ENCODE measurements at places on chromosomes 3 and 15.

GRCh38 chr3:10468613-10469354, 36.6 kb downstream of the ATP2B2 start:
- DNase-seq = no peak

DNA sequence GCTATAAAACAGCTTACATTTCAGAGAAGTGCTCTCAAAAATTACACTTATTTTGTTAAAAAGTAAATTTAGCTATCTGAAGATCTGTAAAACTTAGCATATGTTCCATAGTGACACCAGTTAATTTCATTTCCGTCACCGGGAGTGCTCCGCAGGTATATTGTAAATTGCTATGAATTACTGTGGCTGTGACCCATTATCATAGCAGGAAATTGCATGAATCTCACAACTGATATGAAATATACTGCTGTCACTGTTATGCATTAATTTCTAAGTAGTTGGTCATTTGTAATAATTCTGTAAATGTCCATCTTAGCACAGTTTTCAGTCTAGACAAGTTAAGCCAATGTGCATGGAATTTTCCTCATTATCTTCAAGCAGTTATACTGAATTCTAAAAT, 91.2 kb downstream of the EPHA3 start:
- DNase-seq = no peak

- no peak for DNase-seq
Measured at GRCh38 chr3:69092030-69092516, 7.3 kb downstream of the ARL6IP5 start.

DNA sequence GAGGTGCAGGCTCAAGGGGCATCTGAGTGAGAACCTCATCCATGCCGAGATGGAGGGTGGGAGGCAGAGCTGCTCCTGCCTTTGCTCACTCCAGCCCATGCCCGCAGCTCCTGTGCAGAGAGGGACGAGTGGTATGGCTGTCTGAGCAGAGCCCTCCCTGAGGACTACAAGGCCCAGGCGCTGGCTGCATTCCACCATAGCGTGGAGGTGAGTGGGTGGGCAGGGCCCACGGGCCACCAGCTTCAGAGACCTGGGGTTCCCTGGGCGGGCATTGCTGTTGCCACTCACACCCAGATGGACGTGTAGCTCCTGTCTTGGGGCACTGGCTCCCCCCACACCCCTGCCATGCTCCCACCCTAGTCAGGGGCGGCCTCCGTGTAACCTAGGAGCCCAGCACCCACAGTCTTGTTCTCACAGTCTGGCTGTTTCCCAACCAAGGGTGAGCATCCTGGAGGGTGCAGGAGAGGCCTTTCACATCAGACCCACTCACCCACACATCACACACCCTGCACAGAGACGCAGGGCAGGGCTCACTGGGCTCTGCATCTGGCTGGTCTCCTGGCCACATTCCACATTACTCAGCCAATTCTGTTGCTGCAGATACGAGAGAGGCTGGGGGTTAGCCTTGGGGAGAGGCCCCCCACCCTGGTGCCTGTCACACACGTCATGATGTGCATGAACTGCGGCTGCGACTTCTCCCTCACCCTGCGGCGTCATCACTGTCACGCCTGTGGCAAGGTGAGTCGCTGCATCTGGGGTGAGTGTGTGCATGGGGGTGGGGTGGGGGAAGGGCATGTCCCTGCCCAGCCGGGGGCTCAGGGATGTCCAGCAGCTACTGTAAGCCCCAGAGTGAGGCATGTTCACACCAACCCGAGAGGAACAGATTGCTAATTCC, 25.3 kb upstream of the NR2C2 start:
- no peak for DNase-seq

DNA sequence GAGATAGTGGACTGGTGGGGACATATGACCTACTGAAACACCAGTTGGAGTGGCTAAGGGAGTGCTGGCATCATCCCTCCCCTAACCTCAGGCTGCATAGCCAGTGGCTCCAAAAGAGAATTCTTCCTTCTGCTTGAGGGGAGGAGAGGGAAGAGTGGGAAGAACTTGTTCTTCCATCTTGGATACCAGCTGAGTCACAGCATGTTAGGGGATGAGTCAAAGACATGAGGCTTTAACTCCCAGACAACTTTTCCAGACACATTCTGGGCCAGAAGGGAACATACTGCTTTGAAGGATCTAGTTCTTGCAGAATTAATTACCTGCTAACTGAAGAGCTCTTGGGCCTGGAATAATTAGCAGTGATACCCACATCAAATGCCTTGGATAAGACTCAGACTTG, 36.8 kb upstream of the PEX5L start:
- DNase-seq = no peak

DNA sequence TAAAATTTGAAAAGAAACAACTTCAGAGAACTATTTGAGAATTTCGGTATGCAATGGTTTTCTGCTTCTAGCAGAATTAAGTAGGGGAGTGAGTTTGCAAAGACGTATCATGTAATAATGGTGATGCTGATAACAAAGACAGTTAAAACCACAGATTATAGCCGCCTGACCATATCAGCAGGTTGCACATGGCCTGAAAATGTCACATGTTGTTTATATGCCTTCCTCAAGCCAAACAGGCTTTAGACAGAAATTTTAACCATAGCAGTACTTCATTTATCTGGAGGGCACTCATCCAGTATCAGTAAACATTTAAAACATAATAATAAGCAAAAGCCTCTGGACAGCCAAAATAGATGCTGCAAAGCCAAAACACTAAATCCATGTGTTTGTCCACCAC, 131.7 kb downstream of the RYR3 start:
- no peak for DNase-seq

DNA sequence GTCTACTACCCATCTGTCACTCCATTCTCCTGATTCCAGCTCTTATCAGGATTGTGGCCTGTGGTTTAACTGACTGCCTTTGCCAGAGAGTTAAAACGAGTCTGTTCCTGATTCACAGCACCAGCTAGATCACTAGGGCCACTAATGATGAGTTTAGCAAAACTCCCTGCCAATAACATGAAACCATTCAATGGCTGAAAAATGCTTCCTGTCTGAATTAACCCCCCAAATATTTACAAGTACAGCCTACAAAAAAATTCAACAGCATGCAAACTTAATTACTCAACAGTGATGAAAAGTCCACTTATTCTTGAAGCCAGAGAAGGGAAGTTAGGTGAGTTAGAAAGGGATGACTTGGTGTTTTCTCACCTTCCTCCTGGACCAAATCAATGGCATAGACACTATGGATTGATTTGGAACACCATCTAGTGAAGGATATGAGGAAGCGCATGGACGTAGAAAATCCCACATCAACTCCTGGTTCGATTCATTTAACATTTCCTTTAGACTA, 141.4 kb downstream of the TGFBR2 start:
- no peak for DNase-seq

GRCh38 chr3:59654123-59654479, 604.3 kb upstream of the CFAP20DC start:
- no peak for DNase-seq

GRCh38 chr3:10709110-10709781, 106.8 kb upstream of the SLC6A11 start:
- no peak for DNase-seq

DNA sequence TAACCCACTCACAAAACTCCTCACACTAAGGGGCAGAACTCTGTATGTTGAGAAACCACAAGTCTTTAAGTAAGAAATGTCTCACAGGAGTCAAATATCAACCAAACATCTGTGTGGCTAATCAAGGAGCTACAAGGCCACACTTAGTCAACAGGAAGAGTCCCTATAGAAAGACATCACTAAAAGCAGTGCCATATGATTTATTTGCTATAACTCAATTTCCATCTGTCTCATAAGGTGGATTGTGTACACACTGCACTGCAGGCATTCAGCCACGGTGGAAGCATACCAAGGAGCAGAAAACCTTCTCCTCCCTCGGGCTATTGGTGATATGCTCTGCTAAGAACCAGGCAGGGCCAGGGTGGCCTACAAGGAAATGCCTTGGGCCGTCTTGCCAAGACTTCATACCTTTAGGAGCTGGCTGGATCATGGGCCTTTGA, 197.6 kb upstream of the CFAP20DC start:
- no peak for DNase-seq

DNA sequence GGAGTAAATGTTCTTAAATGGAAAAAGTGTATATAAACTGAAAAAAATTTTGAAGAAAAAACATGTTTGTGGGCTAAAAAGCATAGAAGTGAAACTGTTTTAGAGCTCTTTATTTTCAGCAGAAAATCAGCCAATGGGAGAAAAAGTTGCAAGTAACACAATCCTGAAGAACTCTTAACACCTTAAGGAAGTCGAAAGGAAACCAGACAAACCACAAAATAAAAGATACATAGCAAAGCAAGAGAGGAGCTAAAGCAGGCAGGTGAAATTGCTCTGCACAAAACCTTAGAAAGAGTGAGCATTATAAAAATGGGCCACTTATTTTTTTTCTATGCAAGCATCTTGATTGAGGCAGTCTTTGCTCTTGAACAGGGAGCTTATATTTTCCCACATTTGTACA, 300.5 kb downstream of the RAP2B start:
- DNase-seq = no peak

DNA sequence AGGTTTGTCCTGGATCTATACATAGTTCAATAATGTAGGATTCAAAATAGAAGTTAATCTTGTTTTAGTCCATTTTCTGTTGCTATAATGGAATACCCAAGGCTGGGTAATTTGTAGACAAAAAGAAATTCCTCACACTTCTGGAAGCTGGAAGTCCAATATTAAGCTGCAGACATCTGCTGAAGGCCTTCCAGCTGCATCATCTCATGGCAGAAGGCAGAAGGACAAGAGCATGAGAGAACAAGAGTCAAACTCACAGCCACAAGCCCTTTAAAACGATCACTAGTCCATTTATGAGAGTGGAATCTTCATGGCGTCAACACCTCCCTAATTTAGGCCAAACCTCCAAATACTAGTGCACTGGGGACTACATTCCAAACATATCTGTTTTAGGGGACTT, 669.3 kb downstream of the ROBO2 start:
- DNase-seq = no peak

DNA sequence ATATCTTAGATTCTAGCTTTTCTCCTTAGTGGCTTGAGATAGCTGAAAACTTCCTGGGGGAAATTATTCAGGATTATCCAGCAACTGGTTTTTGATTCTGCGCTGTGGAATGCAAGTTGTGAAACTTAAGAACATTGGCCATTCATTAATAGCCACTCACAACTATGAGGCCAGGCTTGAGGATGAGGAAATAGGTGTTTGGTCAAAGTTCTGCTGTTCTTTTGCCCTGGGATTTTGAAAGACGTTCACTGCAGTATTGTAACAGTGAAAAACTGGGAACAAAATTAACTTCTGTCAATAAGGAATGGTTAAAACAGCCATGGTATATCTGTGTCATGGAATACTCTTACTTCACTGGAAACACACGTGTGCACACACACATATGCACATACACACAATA, 44.1 kb downstream of the CTXND1 start:
- no peak for DNase-seq

DNA sequence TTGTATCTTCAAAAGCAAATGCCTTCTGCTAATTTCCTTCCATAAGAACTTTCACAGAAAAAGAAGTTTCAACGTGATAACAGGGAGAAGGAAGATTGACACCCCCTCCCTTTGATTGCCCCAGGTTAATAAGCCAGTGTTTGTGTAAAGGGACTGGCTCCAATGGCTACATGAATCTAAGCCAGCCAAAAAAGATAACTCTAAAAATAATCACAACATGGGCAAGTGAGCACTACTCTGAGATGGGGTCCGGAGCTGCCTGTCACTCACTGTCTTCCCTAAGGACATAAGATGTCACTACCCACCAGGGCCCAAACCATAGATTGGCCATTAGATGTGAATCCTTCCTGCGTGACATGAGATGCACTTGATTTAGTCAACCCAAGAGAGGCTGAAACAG, 17.6 kb upstream of the ST8SIA2 start:
- no peak for DNase-seq

DNA sequence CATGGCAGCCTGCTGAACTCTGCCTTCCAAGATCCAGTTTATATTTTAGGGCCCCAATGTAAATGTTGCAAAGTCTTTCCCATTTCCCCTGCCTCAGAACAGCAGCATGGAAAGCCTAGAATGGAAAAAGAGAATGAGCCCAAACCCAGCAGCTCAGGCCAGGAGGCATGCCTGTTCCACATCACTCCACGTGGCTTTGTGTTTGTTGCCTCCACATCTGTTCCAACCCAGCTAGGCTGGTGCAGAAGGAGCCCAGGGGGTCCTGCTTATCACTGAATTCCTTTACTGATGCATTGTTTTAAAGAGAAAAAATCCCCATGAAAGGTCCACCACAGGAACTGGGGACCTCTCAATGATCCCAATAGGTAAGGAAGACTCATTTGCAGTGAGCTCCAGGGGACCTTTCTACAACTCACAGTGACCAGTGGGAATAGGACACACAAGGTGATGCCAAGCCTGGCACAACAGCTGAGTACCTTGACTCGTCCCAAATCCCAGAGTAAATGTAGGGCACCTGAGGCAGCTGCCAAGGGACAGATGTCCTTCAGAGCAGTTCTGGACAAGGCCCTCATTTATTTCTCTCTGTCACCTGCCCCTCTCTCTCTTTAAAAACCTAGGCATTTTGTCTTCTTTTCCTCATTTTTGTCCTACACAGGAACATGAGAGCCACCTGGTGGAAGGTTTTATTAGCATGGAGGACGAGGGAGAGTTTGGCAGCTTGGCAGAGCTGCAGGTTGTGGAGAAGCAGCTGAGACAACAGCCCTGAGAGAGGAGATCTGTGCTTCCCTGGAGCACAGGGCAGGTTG, 41.7 kb upstream of the ADAMTS17 start:
- DNase-seq = no peak

GRCh38 chr3:43165786-43166185, 59.9 kb upstream of the POMGNT2 start:
- no peak for DNase-seq

GRCh38 chr3:151863611-151864010, 9.8 kb upstream of the SUCNR1 start:
- no peak for DNase-seq

DNA sequence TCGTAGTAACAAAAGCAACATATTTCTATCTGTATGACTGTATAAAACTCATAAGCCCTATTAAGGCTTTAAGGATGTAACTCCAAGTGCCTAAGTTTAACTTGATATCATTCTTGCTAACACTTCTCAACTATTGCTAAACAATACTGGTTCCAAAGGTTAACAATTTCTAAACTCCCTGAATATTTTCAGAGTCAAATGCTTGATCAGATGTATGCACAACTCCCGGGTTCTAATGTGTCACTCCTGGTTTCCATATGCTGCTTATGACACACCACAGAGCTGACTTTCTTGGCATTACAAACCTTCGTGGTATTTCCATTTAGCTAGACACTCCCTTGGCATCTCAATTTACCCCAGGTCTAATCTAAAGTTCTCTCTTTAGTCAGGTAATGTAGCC, 26.3 kb downstream of the DZIP1L start:
- no peak for DNase-seq

DNA sequence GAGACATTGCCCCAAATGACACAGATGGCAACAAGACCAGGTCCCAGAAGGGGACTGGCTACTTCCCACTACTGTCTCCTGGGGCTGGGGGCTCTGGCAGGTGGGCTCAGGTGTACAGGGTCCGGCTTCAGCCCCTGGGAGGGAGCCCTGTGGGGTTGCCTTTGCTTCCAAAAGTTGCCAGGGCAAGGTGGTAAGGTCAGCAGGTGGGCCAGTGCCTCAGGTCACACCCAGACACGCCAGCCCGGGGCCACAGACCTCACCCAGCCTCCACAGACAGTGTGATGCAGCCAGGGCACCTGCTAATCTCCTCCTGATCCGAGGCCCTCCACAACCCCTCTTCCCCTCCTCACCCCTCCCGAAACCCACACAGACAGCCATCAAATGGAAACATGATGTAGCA, 7.5 kb downstream of the OXTR start:
- no peak for DNase-seq

- no peak for DNase-seq
Measured at GRCh38 chr3:61358364-61358763, 107.1 kb upstream of the FHIT start.
